Activated CD4-positive, alpha-beta T cell treated with anti-CD3 and anti-CD28 coated beads for 1 hour (primary cell): ENCODE measurements at places on chromosomes 6 and 20.
A peak's percentile ranks its signal among the peaks of the same experiment; 100 is the strongest.

GRCh38 chr6:116190550-116190949 is 63.3 kb downstream of the TSPYL4 start:
- no peak for DNase-seq

DNA sequence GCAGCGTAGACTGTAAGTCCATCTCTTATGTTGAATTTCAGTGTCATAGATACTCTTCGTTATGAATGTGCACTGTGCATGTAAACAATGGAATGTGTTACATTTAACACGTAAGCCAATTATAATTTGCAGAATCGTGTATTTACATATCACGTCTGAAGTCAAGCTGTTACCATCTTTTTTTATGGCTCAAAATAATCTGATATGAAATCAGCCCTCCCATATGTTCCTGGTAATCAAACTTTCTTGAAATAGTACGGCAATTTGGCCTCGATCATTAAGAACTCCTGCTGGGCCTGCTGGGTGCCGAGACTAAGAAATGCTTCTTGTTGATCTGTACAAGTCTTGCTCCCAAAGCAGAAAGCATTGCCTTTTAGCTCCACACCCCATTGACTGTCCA is 89.6 kb upstream of the DOK5 start:
- no peak for DNase-seq

GRCh38 chr6:128883906-128884305 is 968 bp downstream of the LAMA2 start:
- no peak for DNase-seq

- no peak for DNase-seq
These were observed 29.2 kb upstream of the MMS22L start for GRCh38 chr6:97312241-97312640.

DNA sequence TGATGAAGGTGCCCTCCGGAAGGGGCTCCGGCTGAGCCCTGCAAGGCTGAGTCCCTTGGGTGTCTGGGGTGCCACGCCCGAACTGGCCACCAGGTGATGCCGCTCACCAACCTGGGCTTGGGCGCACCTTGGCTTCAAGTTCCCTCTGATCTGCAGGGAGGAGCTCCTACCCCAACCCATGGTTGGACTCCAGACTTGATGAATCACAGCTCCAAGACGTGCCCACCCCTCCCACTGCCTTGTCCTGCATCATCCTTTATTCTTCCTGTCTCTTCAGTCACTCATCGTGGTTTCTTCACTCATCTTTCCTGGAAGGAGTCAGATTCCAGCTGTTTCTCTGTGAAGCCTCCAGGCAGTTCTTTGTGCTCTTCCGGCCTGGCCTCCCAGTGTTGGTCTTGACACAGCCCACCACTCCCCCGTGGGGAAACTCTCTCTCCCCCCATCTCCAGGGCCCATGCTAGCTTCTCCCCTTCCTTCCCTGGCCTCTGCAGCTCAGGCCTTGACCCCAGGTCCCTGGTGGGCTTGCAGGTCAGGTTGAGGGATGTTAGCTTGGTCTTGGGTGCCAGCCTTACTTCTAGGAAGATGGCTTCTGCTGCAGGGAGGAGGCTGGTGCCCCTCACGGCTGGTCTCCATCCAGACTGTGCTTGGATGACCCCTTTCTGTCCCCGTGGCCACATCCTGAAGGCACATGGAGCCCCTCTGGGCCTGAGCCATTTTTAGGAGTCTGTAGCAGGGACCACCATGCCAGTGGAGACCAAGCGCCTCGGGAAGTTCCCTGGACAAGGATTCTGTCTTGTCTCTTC is 2.6 kb upstream of the ZBP1 start:
- DNase-seq: peak; percentile 60

DNA sequence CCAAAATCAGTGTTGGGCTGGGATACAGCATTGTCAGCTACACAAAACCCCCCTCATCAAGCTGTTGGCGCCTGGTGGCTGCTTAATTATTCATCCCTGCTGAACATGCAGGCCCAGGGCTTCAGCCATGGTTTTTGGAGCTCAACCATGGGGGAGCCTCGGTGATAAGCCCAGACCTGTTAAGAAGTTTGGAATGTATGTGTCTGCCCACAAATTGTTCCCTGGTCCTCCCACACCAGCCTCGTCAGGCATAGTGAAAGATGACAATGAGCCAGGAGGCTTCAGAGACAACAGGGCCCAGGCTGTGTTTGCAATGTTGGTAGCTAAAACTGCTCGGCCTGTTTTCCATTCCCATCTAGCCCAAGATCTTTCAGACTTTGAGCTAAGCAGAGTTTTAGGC is 34.8 kb upstream of the SIRPA start:
- DNase-seq: no peak

GRCh38 chr6:87721311-87721710 is 19.3 kb upstream of the AKIRIN2 start:
- DNase-seq: no peak

GRCh38 chr6:163655217-163656121 is 241.0 kb downstream of the QKI start:
- no peak for DNase-seq

- DNase-seq: no peak
These were observed 279.6 kb upstream of the PRDM1 start for GRCh38 chr6:105806486-105806920.

GRCh38 chr20:47799116-47799715 is 13.9 kb upstream of the SULF2 start:
- DNase-seq: no peak

GRCh38 chr6:170125456-170126300 is 165.2 kb downstream of the DLL1 start:
- no peak for DNase-seq

DNA sequence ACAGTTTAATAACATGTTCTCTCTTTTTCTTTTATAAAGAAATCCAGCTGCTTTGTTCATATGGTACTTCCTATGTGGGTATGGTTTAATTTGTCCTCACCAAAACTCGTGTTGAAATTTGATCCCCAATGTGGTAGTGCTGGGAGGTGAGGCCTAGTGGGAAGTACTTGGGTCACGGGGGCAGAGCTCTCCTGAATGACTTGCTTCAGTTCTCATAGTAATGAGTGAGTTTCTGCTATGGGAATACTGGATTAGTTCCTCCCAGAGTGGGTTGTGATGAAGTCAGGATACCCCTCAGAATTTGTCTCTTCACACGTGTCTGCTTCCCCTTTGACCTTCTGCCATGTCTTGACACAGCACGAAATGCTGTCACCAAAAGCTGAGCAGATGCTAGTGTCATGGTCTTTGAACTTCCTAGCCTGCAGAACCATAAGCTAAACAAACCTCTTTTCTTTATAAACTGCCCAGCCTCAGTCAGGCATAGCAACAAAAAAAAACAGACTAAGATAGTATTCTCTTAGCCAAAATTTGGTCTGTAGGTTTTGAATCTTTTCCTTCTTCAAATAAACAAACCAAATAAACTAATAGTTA is 87.8 kb upstream of the HS3ST5 start:
- DNase-seq: no peak

DNA sequence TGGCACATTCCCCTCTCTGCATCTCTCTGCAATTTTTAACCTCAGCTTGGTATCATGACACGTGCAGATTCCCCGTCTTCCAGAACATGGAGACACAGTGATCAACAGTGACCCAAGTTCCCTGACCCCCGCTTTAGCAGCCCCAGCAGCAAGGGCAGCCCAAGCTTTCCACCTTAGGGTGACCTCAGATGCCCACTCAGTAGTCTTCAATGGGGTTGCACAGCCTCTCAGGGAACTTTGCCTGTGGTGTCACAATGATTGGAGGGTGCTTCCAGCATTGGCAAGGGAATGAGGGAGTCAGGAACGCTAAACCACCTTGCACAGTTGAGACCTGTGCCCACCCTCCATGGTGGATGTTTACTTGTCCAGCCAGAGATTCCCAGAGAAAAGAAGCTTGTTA is 287.1 kb upstream of the CDH4 start:
- no peak for DNase-seq

- no peak for DNase-seq
These were observed 1333.5 kb downstream of the KHDRBS2 start for GRCh38 chr6:60952500-60952899.

DNA sequence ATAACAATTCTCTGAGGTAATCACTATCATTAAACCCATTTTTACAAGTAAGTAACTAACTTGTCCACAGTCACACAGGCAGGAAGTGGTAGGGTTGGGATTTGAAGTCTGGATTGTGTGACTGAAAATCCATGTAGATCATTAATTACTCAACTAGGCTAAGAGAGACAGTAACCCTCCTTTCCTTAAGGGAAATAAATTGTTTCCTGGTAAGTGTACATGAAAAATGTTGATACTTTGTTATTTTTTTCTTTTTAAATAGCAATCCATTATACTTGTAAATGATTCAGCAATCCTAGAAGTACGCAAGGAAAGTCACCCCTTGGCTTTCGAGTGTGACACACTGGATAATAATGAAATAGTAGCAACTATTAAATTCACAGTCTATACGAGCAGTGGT is 11.6 kb downstream of the SPACA1 start:
- no peak for DNase-seq

- no peak for DNase-seq
These were observed 27.0 kb upstream of the ADGRF1 start for GRCh38 chr6:47069156-47069555.

DNA sequence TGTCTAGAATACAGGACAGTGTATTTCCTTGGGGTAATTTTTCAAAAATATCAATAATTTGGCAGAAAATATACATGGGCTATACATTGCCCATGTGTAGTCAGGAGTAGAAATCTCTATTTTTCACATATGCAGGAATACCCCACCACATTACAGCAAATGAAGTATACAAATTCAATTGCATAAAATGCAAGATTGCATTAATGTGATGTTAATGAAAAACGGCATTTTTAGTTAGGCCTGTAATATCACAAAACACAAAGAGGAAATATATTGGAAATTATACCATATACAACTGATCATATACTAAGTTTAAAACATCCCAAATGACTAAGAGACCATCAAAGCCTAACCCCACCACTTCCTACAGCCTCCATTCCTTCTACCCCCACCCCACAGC is 154.9 kb downstream of the SYNE1 start:
- no peak for DNase-seq

- DNase-seq: no peak
These were observed 58.2 kb upstream of the IL20RA start for GRCh38 chr6:137102851-137103492.

GRCh38 chr6:159089443-159089842 is 44.7 kb upstream of the TAGAP start:
- DNase-seq: no peak

GRCh38 chr6:111941686-111942330 is 68.6 kb upstream of the FYN start:
- no peak for DNase-seq

- no peak for DNase-seq
These were observed 76.8 kb downstream of the MAFB start for GRCh38 chr20:40612247-40612646.

DNA sequence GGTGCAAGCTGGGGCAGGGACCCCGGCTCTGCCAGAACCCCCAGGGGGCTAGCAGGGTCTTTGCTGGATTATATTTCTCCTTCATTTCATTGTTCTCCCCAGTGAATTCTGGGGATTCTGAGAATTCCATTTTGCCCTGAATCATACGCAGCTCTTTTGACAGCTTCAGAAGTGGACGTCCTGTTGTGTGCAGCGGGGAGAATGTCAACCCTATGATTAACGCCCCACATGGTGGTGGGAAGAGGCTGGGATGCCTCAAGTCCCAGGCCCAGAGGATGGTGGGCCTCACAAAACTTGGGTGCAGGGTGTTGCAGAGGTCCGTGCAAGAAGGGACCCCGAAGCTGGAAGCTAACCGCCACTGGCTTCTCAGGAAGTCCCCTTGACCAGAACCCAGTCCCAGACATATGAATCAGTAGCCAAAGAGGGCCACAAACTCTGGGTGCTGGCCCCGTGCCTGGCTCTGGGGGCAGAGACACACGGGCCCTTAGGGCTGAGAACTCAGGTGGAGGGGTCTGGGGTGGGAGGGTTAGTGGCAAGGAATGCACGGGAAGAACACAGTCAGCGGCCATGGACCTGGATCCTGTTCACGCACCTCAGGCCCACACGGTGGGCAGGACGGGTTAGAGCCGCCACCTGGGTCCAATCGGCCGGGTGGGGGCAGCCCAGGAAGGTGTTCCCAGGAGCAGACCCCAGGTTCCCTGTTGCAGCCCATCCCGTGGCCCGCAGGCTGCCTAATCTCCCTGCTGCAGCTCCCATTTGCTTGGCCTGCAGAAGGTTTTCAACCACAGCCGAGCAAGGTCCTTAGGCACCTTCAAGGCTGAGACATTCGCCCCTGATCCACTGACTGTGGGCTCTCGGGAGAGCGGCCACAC is 51.2 kb downstream of the YTHDF1 start:
- DNase-seq: no peak

DNA sequence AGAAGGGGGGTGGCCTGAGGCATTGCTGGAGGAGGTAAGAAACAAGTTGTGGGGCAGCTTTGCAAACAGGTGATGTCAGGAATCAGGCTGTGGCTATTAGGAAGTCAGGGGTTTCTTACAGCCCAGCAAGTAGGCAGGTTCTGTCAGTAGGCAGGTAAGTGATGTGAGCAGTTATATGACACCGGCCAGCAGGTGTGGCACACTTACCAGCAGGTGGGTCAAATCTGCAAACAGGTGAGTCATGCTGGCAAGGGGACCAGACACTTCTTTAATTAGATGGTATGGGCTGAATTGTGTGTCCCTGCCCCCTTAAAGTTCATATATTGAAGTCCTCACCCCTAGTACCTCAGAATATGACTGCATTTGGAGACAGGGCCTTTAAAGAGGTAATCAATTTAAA is 16.4 kb upstream of the ENPP4 start:
- no peak for DNase-seq

GRCh38 chr6:125258651-125259353 is 43.0 kb downstream of the HDDC2 start:
- DNase-seq: no peak

DNA sequence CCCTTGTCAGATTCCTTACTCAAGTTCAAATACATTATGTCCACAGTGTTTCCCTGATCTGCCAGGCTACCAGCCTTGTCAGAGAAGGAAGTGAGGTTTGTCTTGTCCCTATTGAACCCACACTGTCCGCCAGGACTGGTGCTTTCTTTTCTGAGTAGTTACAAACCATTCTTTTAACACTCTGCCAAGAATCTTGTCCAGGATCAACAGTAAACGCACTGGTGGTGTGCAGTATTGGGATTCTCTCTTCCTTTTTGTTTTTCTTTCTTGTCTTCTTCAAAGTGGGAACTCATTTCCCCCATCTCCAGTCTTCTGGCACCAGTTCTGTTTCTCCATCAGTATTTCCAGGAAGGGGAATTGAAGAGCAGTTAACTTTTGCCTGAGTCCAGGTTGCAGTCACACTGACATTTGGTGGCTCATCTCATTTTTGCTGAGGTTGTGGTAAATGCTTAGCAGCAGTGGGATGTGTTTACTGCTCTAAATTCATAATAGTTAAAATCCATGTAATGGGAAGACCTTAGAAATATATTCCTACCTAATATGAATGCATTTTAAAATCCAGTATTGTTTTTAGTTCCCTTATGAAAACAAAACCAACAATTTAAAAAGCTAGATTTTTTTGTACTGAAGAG is 295.3 kb downstream of the PRL start:
- DNase-seq: no peak

GRCh38 chr20:3901028-3901705 is 12.0 kb downstream of the PANK2 start:
- DNase-seq: no peak

GRCh38 chr6:155001482-155001881 is 6.4 kb downstream of the TIAM2 start:
- DNase-seq: no peak
